ENCODE measurements at places on chromosomes 2 and 18. TPM values are rescaled to one million over a fixed set of nuclear protein-coding genes. Genes with fewer than 3 reads are reported as not detected.

Gene RESP18
- polyA plus RNA-seq = not detected

Gene MC5R
- polyA plus RNA-seq = not detected

Gene SERPINB13
- not detected for polyA plus RNA-seq

Gene TLX2
- polyA plus RNA-seq = not detected

Gene FSIP2
- 0.15 TPM for polyA plus RNA-seq

Gene SERPINB3
- polyA plus RNA-seq = not detected

Gene TNFRSF11A
- polyA plus RNA-seq = 0.70 TPM

Gene PLB1
- 2.2 TPM for polyA plus RNA-seq

Gene ZSWIM2
- not detected for polyA plus RNA-seq

Gene RFTN2
- 8.1 TPM for polyA plus RNA-seq

Gene CYTIP
- 4.2 TPM for polyA plus RNA-seq

Gene EN1
- polyA plus RNA-seq = not detected

Gene LTBP1
- polyA plus RNA-seq = 117 TPM

Gene SLC16A14
- polyA plus RNA-seq = 6.1 TPM

Gene RGPD3
- 0.15 TPM for polyA plus RNA-seq

Gene ATP6V1B1
- 1.7 TPM for polyA plus RNA-seq

Gene LOXHD1
- 0.29 TPM for polyA plus RNA-seq

Gene SERPINB2
- 1.1 TPM for polyA plus RNA-seq

Gene LINC00305
- polyA plus RNA-seq = 0.12 TPM

Gene MOGAT1
- polyA plus RNA-seq = not detected

Gene ANKRD36B
- polyA plus RNA-seq = 15.5 TPM

Gene AKAIN1
- polyA plus RNA-seq = not detected

Gene TSN
- polyA plus RNA-seq = 31.0 TPM

Measured in ovary (tissue), 10 donors.